ENCODE measurements at places on chromosomes 6 and 20. TPM values are rescaled to one million over a fixed set of nuclear protein-coding genes. Genes with fewer than 3 reads are reported as not detected.

Gene MICAL1
- total RNA-seq, result 89.5 TPM

Gene LST1
- total RNA-seq, result 13.4 TPM

Gene PRND
- total RNA-seq, result not detected

Gene FRK
- 0.06 TPM for total RNA-seq

Gene PROKR2
- not detected for total RNA-seq

Gene AGPAT4
- total RNA-seq, result 5.6 TPM

Gene UBE2C
- 1.2 TPM for total RNA-seq

Gene BPIFB2
- not detected for total RNA-seq

Gene KIF6
- not detected for total RNA-seq

Gene TMEM200A
- 5.5 TPM for total RNA-seq

Gene CFB
- not detected for total RNA-seq

Gene HLA-DRA
- total RNA-seq, result 42.6 TPM

Gene GPANK1
- total RNA-seq, result 26.5 TPM

Gene ADISSP
- total RNA-seq, result 27.8 TPM

Gene C20orf141
- not detected for total RNA-seq

Gene HCK
- total RNA-seq, result 0.88 TPM

Gene ZC2HC1B
- not detected for total RNA-seq

Gene VSTM2L
- total RNA-seq, result not detected

Gene OLIG3
- not detected for total RNA-seq

Gene ADAT2
- total RNA-seq, result 20.5 TPM

Gene FAM210B
- total RNA-seq, result 22.6 TPM

Gene WFDC12
- not detected for total RNA-seq

Gene SRMS
- total RNA-seq, result not detected

Gene ID1
- 1.4 TPM for total RNA-seq

Gene C4B
- total RNA-seq, result 6.9 TPM

Gene DYNLT1
- 50.8 TPM for total RNA-seq

Gene BTN1A1
- not detected for total RNA-seq

Gene ECT2L
- not detected for total RNA-seq

Gene RAD21L1
- not detected for total RNA-seq

Gene AGER
- total RNA-seq, result 42.6 TPM

Gene PLCB1
- total RNA-seq, result 10.7 TPM

Gene MMUT
- 7.3 TPM for total RNA-seq

Gene TDRD6
- total RNA-seq, result not detected

Gene OPN5
- not detected for total RNA-seq

Gene FAM83B
- total RNA-seq, result not detected

Gene CDC5L
- total RNA-seq, result 16.9 TPM

Gene EPPIN
- total RNA-seq, result not detected

Gene PSMB9
- total RNA-seq, result 173 TPM

Gene ARFGEF3
- total RNA-seq, result 0.09 TPM

Gene TCFL5
- total RNA-seq, result 6.4 TPM

Gene BMP6
- 0.09 TPM for total RNA-seq

Gene MYMX
- total RNA-seq, result not detected

Gene CASS4
- total RNA-seq, result 9.7 TPM

Gene EEF1A2
- total RNA-seq, result 0.50 TPM

Gene E2F1
- total RNA-seq, result 1.8 TPM
